Sigmoid colon (tissue), 7 donors: ENCODE measurements at places on chromosomes 6 and 20.

GRCh38 chr6:68652117-68652536, 17.0 kb downstream of the ADGRB3 start:
- H3K4me3 ChIP-seq, result no peak overlapping the region
- H3K27me3 ChIP-seq, result no peaks in the 10 kb centered on the region
- no peak overlapping the region for H3K27ac ChIP-seq

GRCh38 chr6:11206576-11206975, 25.9 kb downstream of the NEDD9 start:
- DNase-seq, result no peak
- H3K27ac ChIP-seq, result peak overlapping the region; percentile 61
- H3K4me1 ChIP-seq, result peaks cover 24% of the 10 kb centered on the region
- no peak overlapping the region for H3K4me3 ChIP-seq
- H3K36me3 ChIP-seq, result no peaks in the 10 kb centered on the region
- no peaks in the 10 kb centered on the region for H3K27me3 ChIP-seq

- no peak overlapping the region for H3K27ac ChIP-seq
- no peaks in the 10 kb centered on the region for H3K4me1 ChIP-seq
- H3K36me3 ChIP-seq, result no peaks in the 10 kb centered on the region
- H3K4me3 ChIP-seq, result no peak overlapping the region
- no peaks in the 10 kb centered on the region for H3K27me3 ChIP-seq
These were observed 30.6 kb downstream of the SIRPD start for GRCh38 chr20:1526896-1527295.

GRCh38 chr20:5056801-5057599, 55.7 kb upstream of the SLC23A2 start:
- DNase-seq, result no peak
- peak overlapping the region; percentile 6 for H3K27ac ChIP-seq
- H3K27me3 ChIP-seq, result no peaks in the 10 kb centered on the region
- no peak overlapping the region for H3K4me3 ChIP-seq
- H3K4me1 ChIP-seq, result no peaks in the 10 kb centered on the region
- no peaks in the 10 kb centered on the region for H3K36me3 ChIP-seq

GRCh38 chr6:40887079-40887791, 151.8 kb downstream of the UNC5CL start:
- H3K27me3 ChIP-seq, result no peaks in the 10 kb centered on the region
- H3K4me1 ChIP-seq, result no peaks in the 10 kb centered on the region
- H3K27ac ChIP-seq, result no peak overlapping the region
- DNase-seq, result no peak
